Stimulated activated CD8-positive, alpha-beta memory T cell treated with anti-CD3 and anti-CD28 coated beads, Interleukin-2, amount 100 ng/mL, for 1 hour (primary cell): ENCODE measurements at places on chromosomes 4 and X.

GRCh38 chr4:110681381-110681780 is 58.5 kb upstream of the PITX2 start:
- no peak for DNase-seq

GRCh38 chrX:13843150-13843721 is 26.3 kb upstream of the GPM6B start:
- DNase-seq: no peak

DNA sequence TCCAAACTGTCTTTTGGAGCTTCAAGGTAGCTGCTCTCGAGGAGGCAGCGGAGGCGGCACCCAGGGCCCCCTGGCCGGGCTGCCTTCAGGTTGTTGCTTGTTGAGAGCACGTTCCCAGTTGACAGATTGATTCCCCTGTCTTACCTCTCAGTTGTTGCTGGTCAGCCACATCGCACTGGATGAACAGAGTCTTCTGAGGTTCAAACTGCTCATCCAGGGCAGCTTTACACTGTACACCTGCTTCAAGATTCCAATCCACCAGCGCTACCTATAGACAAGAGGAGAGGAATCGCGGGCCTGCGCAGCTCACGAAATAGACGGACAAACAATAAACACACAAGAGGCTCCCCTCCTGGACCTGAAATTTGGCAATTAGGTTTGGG is 497 bp downstream of the HPGD start:
- no peak for DNase-seq

GRCh38 chrX:40263014-40263560 is 165.3 kb upstream of the BCOR start:
- no peak for DNase-seq

GRCh38 chrX:63514569-63515080 is 163.5 kb upstream of the SPIN4 start:
- no peak for DNase-seq
